NCI-H524 (cell line): ENCODE measurements at places on chromosomes 11 and 22.

- DNase-seq, result no peak
Observed at GRCh38 chr11:118533769-118534729, 3.1 kb downstream of the TMEM25 start.

GRCh38 chr11:24093375-24093774, 403.5 kb upstream of the LUZP2 start:
- DNase-seq, result no peak

DNA sequence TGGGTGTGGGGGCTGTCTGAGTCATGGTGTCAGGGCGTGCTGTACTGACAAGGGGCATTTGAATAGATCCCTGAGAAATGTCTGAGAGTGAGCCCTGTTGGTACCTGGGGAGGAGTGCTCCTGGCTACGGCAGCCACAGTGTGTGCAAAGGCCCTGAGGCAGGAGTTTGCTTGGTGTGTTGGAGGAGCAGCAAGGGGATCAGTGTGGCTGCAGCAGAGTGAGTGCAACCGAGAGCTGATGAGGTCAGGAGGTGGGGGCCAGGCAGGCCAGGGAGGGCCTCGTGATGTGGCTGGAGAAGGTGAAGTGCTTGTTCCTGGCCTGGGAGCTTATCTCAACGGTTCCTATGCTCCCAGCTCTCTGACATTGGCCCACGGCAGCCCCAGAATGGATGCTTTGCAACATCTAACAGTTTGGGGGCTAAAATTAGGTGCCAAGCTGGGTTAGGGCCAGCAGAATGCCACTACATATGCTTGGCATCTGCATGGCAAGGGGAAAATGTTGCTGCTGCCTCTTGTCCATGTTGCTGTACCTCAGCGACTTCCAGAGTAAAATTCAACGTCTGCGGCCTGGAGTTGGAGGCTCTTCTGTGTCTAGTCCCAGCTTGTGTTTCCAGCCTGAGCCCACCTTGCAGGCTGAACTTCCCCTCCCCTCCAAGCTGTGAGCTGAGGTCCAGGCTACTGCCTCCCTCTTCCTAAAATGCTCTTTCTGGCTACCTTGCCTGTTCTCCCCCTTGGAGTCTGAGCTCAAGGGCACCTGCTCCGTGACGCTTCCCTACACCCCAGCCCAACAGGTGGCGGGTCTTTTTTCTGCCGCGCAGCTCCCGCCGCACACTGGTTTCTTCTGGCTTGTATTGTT, 48.2 kb upstream of the MYEOV start:
- DNase-seq, result no peak

GRCh38 chr22:47681411-47682165, 919.1 kb downstream of the TBC1D22A start:
- no peak for DNase-seq

DNA sequence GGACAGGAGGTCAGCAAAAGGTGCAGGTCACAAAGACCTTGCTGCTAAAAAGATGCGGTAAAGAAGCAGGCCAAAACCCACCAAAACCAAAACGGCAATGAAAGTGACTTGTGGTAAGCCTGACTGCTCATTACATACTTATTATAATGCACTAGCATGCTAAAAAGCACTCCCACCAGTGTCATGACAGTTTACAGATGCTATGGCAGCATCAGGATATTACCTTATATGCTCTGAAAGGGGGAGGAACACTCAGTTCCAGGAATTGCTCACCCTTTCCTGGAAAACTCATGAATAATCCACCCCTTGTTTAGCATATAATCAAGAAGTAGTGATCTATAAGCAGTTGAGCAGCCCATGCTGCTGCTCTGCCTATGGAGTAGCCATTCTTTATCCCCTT, 45.2 kb upstream of the SLC5A12 start:
- no peak for DNase-seq

GRCh38 chr11:123284454-123284853, 89.4 kb upstream of the CLMP start:
- DNase-seq, result no peak

DNA sequence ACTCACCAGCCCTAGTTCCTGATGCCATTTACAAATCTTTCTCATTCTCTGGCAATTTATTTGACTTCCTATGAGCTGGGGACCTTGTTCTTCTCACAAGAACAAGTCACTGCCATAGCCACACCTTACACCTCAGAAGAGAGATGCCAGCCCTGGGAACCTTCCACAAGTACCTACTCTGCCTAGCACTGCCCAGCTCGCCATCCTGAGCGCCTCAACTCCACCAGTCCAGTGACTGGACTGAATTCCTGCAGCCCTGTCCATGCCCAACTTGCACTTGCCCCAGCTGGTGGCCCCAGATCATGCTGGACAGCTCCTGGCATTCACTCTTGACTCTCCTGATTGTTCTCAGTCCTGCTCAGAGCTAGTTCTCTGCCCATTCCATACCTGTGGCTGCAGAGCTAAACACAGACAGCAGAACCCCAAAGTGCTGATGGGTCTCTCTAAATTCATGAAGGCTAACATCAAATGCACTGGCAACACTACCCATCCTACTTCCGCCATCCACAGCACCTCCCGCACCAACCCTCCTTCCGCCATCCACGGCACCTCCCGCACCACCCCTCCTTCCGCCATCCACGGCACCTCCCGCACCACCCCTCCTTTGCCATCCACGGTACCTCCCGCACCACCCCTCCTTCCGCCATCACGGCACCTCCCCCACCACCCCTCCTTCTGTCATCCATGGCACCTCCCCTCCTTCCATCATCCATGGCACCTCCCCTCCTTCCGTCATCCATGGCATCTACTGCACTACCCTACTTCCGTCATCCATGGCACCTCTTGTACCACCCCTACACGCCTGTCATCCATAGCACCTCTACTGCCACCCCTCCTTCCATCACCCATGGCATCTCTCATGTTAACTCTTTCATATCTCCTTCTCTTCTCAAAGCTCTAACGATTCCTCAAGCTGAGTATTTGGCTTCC, 23.6 kb upstream of the SLC25A1 start:
- DNase-seq, result no peak

GRCh38 chr22:50082961-50083461, 2.2 kb downstream of the MLC1 start:
- no peak for DNase-seq

DNA sequence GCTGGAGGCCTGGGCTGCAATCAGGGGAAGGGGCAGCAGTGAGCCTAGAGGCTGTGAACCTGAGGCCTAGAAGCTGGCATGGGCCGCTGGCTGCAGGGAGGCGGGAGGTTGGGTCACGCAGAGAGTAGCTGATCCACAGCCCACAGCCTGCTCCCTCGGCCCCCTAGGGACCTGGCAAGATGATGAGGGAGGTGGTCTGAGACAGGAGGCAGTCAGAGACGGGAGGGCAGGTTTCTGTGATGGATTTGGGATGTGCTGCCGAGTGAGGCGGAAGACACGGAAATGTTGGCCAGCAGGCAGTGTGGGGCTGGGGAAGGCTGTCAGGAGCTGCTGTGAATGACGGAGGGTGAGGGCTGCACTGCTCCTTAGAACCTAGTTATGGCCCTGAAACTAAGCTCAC, 22.7 kb downstream of the LRFN4 start:
- no peak for DNase-seq

GRCh38 chr11:120130176-120130980, 7.5 kb downstream of the TRIM29 start:
- DNase-seq, result no peak

DNA sequence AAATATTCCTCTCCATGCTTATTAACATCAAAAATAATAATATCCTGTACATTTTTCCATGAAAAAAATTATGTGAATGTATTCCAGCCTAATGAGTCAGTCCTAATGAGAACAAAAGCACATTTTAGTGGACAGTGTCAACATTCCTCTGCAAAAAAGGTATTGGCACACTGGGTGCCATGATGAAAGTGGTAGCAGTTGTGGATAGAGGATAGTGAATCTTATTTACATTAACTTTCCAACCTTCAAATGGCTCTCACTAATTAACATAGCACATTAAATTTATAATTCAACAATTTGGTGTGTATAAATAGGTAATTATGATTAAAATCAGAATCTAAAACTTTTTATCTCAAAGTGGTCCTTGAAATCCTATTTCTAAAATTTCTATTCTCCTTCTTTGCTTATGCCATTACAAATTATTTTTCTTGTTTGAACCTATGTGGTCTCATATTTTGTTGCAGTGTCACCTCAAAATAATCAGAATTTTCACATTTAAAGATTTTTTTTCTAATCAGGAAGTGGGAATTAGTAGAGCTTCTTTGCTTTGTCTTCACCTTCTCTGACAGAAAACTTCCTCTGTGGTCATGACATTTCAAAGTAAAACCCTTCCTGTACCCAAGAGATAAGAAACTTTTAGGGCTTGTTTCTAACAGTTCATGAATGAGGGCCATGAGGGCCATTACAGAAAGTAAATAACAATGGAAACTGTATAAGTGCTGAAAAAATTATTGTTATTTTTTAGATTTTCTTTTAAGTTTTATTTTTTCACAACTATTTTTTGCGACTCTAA, 18.7 kb downstream of the SOX6 start:
- no peak for DNase-seq

DNA sequence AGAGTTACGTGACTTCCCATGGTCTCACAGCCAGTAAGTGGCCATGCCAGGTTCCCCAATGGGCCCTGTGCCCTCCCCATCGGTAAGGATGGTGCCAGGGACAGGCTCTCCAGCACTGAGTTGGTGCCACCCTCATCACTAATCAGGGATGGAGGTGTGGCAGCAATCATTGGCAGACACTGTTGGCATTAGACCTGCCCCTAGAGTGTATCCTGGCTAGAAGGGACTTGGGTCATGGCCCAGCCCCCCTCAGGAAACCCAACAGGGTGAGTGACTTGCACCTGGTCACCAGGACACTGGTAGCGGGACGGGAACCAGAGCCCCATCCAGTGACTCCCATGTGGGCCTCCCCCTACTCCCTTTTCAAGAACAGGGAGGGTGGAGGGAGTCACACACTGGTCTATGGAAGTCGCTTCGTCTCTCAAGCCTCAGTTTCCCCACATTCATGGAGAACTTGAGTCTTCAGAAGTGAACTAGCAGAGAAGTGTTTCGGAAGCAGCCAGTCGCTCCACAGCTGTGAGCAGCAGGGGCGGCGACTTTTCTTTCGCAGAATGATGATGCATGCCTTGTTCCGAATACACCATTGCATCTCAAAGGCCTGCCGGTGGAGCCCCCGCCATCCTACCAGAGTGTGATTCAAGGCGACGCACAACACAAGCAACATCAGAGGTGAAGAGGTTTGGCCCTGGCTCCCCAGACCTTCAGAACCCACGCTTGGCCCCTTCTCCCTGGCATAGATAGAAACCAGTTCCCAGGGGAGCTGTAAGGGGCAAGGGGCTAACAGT, 12.9 kb downstream of the MS4A10 start:
- DNase-seq, result no peak
